ENCODE measurements at places on chromosomes 12 and 14.

GRCh38 chr14:104224506-104225277 lies 86.3 kb downstream of the KIF26A start:
- DNase-seq = no peak

DNA sequence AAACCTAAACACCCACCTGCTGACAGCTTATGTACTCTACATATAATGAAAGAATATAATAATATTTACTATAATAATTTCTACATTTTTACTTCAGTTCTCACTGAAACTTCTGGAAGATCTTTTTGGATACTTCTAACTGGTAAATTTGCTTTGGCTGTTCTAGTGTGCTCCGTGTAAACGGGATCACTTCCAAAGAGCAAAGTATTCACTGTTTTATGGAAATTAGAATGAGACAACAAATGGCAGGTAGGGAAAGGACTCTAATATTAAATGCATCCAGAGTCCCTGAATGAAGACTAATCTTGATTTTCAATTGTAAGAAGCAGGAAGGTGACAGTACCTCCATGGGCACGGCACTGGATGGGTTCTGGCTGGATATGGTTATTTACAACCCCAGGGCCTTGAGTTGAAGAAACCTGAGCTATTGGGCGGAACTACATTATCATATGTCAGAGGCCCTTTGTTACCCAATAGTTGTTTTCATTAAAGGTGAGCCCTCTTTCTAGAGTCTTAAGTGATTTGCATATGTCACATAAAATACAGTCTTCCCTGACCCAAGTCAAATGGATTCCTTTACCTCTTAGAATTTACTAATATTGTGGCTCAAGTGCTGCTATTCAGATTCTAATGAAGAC lies 10.7 kb downstream of the ERP29 start:
- no peak for DNase-seq

DNA sequence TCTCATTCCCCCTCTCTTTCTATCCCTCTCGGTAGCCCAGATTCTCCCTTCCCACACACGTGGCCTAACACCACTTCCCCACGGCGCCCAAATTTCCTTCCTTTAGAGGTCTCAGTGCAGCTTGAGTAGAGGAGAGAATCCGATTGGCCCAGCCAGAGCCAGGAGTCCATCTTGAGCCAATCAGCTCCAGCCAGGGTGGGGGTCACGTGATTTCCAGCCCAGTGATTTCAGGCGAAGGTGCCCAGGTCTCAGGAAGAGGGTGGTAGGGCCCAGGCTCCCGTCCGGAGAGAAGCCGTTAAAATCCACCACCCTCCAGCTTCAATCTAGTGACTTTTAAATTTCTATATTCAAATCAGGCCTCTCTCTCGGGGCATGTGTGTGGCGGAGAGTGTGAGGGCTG lies 45.2 kb upstream of the MYL2 start:
- no peak for DNase-seq

DNA sequence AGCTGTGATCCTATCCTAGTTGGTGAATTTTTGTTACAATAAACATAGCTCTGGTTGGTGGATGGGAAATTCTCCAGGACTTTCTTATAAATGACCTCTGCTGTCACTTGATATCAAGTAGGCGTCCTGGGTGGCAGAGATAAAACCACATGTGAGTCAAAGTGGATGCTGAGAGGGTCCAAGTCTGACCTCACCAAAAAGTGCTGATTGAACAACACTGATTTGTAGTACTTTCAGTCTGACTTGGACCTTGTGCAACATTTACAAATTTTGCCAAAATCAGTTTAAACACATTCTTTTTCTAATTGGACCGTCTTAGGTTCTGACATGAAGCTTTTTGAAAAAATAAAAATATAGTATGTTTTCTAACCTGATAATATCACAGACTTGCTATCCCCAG lies 585.6 kb downstream of the GALC start:
- DNase-seq = no peak

DNA sequence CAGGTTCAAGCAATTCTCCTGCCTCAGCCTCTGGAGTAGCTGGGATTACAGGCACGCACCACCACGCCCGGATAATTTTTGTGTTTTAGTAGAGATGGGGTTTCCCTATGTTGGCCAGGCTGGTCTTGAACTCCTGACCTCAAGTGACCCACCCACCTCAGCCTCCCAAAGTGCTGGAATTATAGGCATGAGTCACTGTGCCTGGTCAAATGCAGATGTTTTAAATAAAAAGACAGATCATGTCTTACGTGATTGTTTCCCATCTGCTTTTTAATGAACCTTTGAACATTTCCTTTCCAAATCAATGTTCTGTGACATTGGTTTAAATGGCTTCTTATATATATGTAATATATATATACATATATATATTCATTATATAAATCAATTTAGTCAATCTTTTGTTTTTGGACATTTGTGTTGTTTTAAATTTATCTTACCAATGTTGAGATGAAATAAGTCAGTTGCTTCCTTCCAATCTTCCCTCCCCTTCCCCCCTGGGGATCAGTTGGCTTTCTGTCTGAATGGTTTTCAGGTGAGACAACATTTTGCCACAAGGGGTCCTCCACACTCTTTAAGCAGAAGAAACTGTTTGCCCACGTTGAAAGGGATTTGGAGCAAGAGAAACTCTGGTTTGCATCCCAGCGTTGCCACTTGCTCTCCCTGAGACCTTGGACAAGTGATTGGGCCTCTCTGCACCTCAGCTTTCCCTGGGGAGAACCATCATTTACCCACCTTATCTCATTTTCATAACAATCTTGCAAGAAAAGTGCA lies 47.6 kb upstream of the RBM19 start:
- DNase-seq = no peak

DNA sequence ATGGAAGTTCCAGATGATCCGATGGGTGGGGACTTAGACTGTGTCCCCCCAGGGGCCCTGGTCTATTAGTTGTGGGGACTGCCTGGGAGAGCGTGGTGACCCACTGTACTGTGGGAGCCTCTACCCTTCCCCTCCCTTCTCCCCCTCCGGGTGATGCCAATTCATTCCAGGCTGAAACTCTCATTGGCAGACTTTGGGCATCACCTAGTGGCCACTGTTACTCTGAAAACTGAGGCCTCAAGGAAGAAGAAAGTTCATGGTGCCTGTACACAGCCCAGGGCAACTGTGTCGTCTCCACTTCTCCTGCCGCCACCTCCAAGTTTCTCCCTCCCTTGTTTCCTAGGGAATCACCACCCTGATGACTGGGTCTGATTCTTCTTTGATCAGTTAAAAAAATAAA lies 173.6 kb upstream of the ALG10B start:
- no peak for DNase-seq

GRCh38 chr12:80551897-80552296 lies 107.9 kb downstream of the PTPRQ start:
- no peak for DNase-seq

- no peak for DNase-seq
Measured at GRCh38 chr12:120668091-120668867, 18.7 kb upstream of the MLEC start.

DNA sequence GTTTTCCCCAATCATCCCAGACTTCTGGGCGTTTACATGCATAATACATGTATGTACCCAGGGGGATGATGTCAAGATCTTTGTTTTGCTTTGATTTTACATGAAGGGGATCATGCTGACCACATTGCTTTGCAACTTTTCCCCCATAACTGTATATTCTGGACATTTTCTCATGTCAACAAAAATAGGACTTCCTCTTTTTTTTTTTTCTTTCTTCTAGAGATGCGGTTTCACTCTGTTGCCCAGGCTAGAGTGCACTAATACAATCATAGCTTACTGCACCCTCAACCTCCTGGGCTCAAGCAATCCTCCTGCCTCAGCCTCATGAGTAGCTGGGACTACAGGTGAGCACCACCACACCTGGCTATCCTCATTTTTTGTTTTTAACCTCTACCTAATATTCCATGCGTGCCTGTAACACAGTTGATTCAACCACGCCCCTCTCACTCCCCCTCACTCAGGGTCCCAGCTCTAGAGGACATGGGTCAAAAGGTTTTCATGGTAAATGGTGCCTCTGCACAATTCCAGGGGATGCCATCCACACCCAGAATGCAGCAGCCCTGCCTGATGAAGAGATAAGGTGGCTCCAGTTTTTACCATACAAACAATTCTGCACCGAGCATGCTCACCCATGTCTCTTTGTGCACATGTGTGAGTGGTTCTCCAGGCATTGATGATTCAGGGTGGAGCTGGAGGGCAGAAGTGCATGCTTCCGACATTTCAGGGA lies 32.0 kb upstream of the CIPC start:
- DNase-seq = no peak

- DNase-seq = no peak
Measured at GRCh38 chr14:26173581-26174110, 424.2 kb downstream of the NOVA1 start.

- DNase-seq = no peak
Measured at GRCh38 chr12:53467082-53467481, 15.2 kb downstream of the PCBP2 start.

DNA sequence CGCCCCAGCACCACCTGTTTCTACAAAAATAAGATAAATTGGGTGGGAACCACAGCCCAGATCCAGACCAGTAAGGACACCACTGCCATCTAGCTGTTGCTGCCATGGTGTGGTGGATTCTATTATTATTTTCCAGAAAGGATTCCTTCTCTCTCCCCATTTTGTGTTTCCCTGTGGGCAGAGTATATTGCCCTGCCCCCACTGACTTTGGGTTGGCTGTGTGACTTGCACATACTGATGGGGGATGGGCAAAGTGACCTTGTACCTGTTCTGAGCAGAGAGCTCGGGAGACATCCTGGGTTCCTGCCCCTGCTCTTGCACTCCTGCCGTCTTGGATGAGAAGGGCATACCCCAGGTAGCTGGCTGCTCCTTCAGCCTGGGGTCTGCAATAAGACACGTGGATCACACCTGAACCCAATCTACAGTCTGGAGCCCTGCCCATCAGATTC lies 24.3 kb downstream of the MOAP1 start:
- DNase-seq = no peak

- no peak for DNase-seq
Measured at GRCh38 chr12:116937640-116938039, 26.9 kb downstream of the FBXW8 start.

- DNase-seq = no peak
Measured at GRCh38 chr12:118544569-118544968, 168.2 kb downstream of the SUDS3 start.

DNA sequence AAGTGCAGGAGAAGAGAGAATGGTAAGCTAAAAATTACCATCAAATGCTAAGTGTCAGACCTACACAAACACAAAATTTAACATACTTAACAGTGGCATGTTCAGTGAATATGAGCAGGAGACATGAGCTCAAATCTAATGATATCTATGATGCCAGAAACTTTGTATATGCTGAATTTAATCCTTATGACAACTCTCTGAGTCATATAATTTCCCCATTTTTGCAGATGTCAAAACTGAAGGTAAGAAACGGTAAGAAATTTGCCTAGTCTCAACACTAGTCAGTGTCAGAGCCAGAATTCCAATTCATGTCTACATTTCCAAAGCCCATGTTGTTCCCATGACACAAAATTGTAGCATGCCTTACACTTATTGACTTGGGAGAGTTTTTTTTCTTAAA lies 375.8 kb downstream of the APAF1 start:
- DNase-seq = no peak

DNA sequence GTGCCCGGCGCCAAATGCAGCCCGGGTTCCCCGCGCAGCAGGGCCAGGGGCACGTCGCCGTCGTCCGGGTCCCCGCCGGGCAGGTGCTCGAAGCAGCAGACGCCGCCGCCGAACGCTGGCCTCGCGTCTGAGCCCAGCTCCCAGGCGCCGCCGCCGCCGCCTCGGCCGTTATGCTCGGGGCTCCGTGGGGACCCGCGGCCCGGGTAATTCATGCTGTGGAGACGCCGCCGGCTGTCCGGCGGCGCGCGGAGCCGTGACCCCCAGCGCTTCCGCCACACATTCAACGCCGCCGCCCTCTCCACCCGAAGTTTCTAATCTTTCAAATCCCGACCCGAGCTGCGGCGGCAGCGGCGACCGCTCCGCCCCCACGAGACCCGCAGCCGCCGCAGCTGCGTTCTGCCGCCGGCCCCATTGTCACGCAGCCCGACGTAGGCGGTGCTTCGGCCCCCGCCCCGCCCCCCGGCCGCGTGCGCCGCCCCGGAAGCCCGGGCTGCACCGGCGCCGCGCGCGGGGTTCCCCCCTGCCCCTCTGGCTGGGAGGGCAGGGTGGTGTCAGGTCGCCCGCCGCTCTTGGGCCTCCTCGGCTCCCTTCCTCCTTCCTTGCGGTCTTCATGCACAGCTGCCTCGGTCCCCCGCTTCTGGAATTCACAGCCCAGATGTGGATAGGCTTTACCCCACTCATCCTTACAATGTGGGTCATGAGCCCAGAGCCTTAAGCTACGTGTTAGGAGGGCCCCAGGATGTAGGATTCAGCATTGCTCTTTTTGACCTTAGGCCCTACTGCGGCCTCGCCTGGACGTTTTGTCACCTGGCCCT lies at the start of gene DDHD1:
Gene DDHD1 (minus strand): TSS at position 437 of the 815 bp plus-strand sequence. CDS start 225 bp downstream, at position 212.
- DNase-seq = no peak

DNA sequence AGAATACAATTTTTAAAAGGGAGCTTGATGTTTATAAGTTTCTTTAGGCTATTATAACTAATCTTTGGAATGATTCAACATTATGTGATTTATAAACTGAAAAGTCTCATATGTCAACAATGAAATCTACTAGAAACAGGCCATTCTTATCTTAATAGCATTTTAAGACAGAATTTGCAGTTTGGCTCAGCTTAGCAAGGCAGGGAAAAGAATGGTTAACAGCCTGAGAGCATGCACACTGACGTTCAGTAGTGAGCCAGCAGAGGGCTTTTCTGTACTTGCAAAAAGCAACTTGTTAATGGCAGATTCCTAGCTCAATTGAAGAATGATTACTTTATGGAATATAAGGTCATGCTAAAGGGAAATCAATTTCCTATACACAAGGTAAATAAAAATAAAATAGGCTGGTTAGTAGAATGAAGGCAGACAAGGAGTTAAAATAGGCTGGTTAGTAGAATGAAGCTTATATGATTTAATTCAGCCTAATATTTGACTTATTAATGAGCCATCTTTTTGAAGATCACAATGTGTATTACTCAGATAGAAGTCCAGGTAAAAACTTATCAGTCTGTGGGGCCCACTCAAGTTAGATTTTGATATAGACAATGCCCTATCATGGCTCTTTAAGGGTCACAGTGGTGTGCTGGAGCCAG lies 95.9 kb downstream of the OTOGL start:
- no peak for DNase-seq

DNA sequence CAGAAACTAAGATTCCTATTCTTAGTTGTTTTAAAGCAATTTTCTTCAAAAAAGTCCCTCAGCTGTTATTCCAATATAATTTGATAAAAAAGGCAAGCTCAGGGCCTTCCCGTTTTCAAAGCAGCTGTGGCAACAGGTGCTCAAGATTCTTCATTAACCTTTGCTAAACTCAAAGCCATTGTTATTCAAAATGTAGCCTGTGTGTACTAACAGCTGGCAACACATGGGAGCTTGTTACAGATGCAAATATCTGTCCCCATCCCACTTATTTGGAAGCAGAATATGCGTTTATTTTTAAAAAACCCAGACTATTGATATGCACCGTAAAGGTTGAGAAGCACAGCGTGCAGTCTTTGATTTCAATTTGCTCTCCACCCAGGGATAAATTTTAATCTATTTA lies 210.4 kb upstream of the SYT10 start:
- DNase-seq = no peak

- DNase-seq = no peak
Measured at GRCh38 chr14:33812181-33812580, 138.7 kb downstream of the EGLN3 start.

GRCh38 chr14:31752867-31753661 lies 191.9 kb downstream of the NUBPL start:
- no peak for DNase-seq

Data from NCI-H1436 treated with DMSO at 0.1 percent for 48 hours (cell line).